CD4-positive, alpha-beta T cell treated with Interleukin-1 beta for 1 hour (primary cell): ENCODE measurements at places on chromosomes 6 and 20.

DNA sequence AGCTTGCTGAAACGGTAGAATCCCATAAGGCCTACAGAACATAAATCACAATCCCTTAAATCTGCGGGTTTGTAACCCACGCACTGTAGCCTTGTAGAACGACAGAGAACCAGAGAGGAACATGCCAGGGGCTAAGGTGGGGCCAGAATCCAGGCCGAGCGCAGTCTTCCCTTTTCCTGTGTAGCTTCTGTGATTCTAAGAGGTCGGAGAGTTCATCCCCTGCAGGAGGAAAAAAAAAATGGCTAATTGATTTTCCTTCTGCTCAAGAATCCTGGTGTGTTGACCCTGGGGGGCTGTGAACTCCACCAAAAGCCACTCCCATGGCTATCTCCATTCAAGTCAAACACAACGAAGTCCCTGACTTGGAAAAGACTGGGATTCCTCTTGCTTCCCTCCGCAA lies 96.3 kb downstream of the SPTLC3 start:
- DNase-seq: no peak

DNA sequence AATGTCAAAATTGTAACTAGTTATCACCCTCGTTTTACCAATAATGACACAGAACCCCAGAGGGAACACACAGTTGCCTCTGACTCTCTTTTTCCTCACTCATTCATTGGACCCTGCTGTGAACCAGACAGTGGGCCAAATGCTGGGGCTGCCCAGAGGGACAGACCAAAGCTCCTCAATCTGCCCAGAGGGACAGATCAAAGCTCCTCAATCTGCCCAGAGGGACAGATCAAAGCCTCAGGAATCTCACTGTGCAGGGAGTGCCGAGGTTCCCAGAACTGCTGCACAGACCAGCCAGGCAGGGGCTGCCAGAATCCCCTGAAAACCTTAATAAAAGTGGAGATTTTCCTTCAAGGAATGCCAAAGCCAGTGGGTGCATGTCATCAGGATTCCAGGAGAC lies 179.1 kb downstream of the SOD2 start:
- no peak for DNase-seq

DNA sequence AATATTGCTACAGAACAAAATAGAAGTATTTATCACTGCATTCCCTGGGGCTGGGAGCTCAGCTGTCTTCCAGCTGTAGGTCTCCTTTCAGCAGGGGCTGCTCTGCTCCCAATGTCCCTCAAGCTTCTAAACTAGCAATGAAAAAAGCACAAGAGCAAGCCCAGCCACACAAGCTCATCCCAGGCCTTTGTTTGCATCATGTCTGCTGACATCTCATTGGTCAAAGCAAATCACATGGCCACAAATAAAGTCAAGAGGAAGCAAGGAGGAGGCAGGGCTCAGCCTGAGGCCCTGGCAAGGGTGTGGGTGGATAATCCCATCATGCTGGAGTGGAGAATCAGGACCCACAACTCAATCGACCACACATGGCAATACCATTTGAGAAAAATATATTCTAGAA lies 2.2 kb upstream of the BFSP1 start:
- DNase-seq: no peak

DNA sequence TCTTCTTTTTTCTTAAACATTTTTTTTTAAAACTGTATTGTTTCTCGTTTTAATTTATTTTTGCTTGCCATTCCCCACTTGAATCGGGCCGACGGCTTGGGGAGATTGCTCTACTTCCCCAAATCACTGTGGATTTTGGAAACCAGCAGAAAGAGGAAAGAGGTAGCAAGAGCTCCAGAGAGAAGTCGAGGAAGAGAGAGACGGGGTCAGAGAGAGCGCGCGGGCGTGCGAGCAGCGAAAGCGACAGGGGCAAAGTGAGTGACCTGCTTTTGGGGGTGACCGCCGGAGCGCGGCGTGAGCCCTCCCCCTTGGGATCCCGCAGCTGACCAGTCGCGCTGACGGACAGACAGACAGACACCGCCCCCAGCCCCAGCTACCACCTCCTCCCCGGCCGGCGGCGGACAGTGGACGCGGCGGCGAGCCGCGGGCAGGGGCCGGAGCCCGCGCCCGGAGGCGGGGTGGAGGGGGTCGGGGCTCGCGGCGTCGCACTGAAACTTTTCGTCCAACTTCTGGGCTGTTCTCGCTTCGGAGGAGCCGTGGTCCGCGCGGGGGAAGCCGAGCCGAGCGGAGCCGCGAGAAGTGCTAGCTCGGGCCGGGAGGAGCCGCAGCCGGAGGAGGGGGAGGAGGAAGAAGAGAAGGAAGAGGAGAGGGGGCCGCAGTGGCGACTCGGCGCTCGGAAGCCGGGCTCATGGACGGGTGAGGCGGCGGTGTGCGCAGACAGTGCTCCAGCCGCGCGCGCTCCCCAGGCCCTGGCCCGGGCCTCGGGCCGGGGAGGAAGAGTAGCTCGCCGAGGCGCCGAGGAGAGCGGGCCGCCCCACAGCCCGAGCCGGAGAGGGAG lies 580 bp downstream of the VEGFA start:
- peak; percentile 48 for DNase-seq

DNA sequence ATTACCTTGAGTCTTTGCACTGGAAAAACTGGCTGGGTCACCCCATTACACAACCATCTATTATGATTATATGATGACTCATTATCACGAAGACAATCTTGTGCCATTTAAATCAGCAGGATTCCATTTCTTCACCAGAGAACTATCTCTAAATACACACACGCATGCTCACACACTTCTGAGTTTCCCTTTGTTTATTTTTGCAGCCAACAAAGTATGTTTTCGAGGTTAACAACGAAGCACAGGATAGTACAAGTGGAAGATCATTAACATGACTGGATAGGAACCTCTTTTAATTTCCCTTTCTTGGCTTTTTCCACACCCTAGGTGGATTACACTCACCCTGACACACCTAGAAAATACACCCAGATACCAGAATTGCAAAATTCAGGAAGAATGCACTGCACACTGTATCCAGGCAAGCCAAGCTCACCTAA lies 18.9 kb downstream of the PERP start:
- no peak for DNase-seq

DNA sequence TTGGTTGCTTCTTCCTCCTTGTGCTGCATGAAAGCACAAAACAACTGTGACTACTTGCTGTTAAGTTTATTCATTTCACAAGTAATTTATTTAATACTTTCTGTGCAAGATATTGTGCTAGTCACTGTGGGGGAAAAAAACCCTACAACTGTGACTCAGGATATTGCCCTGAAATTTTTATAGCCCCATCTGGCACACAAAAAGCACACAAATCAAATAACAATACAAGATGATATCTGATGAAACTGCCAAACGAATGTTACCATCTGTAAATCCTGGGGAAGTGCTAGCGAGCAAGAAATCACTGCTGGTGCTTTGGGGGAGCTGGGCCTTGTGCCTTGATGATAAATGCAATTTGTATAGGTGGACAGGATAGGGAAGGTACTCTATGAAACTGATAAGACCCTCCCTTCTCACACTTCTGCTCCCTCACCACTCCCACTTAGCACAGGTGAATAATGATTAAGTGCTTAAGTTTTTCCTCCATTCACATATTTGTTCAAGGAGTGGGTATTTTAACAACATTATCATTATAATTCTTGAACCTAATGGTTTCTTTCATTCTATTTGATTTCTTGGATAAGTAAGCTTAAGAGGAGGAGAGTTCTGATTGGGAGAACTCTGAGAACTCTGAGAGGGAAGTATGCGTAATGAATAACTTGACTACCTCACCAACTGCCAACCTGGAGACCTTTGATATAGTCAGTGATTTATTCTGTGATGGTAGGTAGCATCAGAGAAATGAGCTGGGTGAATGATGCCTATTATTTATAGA lies 115.3 kb downstream of the RTN4IP1 start:
- DNase-seq: no peak

DNA sequence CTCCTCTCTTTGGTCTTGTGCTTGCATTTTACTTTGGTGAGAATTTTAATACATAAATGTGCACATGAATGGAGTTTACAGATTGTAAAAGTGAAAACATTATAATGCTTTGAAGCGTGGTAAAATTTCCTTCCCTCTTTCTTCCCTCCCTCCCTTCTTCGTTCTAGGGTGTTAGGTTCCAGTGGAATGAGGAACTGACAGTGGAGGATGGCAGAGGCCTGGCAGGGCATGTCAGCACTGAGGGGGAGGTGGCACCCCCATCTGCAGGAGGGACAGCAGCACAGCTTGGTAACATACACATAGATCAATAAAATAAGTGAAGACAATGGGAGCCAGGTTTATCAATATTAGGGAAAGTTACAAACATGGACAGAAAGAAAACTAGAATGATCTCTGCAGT lies 47.5 kb downstream of the RNASET2 start:
- DNase-seq: no peak

DNA sequence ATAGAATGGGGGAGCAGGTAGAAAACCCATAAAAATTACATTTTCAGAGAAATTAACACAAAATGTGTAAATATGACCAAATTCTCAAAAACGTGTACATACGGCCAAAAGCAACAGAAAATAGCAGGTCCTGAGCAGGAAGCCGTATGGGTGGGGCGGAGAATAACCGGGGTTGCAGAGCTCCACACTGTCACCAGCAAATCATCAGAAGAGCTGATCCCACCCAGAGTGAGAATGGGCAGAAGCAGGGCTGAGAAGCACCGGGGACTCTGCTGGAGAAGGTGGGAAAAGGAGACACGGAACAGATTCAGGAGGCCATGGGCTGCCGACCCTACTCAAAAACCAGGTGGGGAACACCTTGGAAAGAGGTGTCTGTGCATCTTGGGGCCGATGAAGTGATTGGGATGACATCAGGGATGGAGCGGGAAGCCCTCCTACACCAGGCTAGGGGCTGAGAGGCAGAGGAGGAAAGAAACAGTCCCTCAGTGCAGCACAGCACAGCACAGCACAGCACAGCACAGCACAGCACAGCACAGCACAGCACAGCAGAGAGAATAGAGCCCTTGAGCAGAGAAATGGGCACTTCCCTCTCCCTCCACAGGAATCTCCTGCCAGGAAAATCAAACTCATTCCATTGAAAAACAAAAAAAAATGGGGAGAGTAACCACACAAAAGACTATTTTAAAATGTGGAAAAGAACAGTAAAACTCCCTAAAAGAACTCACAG lies 22.3 kb downstream of the STX7 start:
- peak; percentile 4 for DNase-seq

DNA sequence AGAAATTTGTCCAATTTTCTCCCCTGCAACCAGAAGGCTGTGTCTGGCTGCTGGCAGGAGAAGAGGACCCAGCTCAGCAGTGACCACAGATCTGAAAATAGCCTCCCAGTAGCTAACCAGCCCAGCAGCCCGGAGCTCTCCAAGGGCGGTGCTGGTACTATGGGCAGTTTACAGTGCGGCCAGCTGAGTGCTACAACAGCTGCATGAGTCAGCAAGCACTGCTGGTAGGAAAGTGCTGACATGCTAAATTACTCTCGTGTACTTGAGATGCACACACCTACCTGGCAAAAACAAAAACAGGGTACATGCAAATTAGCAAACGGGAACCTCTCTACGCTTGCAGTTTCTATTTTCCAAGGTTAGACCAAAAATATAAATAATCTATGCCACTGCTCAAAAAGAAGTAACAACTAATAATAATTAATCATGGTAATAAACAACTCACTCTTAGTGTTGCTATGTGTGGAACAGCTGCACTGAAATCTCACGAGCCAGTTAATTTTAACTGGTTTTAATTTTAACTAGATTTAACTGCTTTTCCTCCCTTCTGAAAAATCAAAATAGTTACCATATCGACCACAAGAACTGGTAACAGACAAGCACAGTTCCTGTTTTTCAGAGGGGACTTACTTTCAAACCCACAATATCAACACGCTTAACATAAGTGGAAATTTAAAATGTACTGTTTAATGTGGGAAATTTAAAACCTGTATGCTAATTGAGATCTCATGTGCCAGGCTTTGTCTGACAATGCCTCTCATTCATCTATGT lies 10.8 kb downstream of the BACH2 start:
- peak; percentile 54 for DNase-seq

GRCh38 chr20:37958856-37959520 lies 56.1 kb downstream of the VSTM2L start:
- no peak for DNase-seq

GRCh38 chr6:163620670-163621330 lies 206.3 kb downstream of the QKI start:
- DNase-seq: no peak

DNA sequence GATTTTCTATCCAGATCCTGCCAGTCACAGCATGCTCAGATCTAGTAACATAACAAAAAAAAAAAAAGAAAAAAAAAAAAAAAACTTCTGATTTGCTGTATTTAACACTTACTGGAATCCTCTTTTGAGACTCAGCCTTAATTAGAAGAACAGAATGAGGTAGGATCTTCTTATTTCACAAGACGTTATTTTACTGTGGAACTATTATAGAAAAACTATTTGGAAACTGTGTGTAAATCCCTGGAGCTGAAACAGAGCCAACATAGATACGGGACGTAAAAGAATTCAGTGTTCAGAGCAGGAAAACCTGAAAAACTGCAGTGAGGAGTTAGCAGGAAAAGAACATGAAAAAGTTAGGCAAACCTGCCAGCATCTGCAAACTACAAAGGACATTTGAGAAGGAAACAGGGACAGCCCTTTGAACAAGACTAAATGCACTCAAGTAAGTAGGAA lies 3.4 kb upstream of the ZNF217 start:
- no peak for DNase-seq

- DNase-seq: no peak
Observed at GRCh38 chr20:48698507-48699267, 129.1 kb downstream of the PREX1 start.

GRCh38 chr6:151494235-151494935 lies 568 bp downstream of the CCDC170 start:
- DNase-seq: no peak

GRCh38 chr6:142185641-142186040 lies 38.6 kb downstream of the VTA1 start:
- no peak for DNase-seq

- DNase-seq: no peak
Observed at GRCh38 chr6:31813465-31813849, 1.6 kb downstream of the HSPA1L start.

- DNase-seq: no peak
Observed at GRCh38 chr6:138310821-138311220, 66.9 kb upstream of the SMIM28 start.

GRCh38 chr6:10621847-10622246 lies 72.6 kb downstream of the C6orf52 start:
- DNase-seq: no peak

DNA sequence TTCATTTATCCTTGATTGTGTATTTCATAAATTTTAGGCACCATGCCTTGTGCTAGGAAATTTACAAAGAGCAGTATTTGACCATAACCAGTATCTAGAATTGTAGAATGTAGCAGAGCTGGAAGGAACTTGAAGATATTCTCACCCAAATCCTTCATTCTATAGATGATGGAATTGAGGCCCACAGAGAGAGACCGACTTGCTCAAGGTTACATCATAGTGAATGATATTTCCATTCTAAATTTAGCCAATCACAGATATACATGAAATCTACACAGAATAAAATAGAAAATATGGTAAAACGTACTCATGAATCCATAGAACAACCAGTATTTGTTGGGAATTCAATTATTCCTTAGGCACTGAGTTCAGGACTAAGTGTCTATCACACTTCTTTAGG lies 10.9 kb upstream of the SGK1 start:
- DNase-seq: no peak

- no peak for DNase-seq
Observed at GRCh38 chr6:34616227-34616585, 60.1 kb upstream of the SPDEF start.
